GM23338 (cell line): ENCODE measurements at places on chromosomes 1 and 21. TPM values are rescaled to one million over a fixed set of nuclear protein-coding genes. Genes with fewer than 3 reads are reported as not detected.

PDPN gene
- 67.3 and 77.2 TPM in 2 replicates for total RNA-seq

ZNF648 gene
- 0.58 and 1.2 TPM in 2 replicates for total RNA-seq

JUN gene
- total RNA-seq = 21.6 and 28.5 TPM in 2 replicates

CENPS gene
- total RNA-seq = 4.7 and 8.6 TPM in 2 replicates

ARMH1 gene
- 0.31 and 0.62 TPM in 2 replicates for total RNA-seq

CFAP74 gene
- 0.16 TPM in 1 of 2 replicates, not detected in the other for total RNA-seq

TTC22 gene
- total RNA-seq = 1.7 and 2.5 TPM in 2 replicates

PTAFR gene
- 0.27 and 0.76 TPM in 2 replicates for total RNA-seq

PLPP3 gene
- total RNA-seq = 49.0 and 61.9 TPM in 2 replicates

CR1 gene
- total RNA-seq = 0.70 and 0.76 TPM in 2 replicates

MTOR gene
- total RNA-seq = 82.1 and 98.0 TPM in 2 replicates

CD1E gene
- total RNA-seq = not detected in 2 replicates

CPLANE2 gene
- total RNA-seq = 1.6 and 1.8 TPM in 2 replicates

LIPI gene
- not detected in 2 replicates for total RNA-seq

TP73 gene
- 1.8 and 3.4 TPM in 2 replicates for total RNA-seq

POU3F1 gene
- total RNA-seq = 8.6 and 11.5 TPM in 2 replicates

S100A5 gene
- total RNA-seq = not detected in 2 replicates

FMO4 gene
- 1.0 and 3.4 TPM in 2 replicates for total RNA-seq

TAS1R1 gene
- not detected in 2 replicates for total RNA-seq

C1orf185 gene
- total RNA-seq = not detected in 2 replicates

LCK gene
- total RNA-seq = 69.4 and 86.6 TPM in 2 replicates

CNTN2 gene
- 2.2 TPM in 2 replicates for total RNA-seq

FGR gene
- 0.16 and 0.56 TPM in 2 replicates for total RNA-seq

NOC2L gene
- total RNA-seq = 123 and 125 TPM in 2 replicates

DNAJC8 gene
- total RNA-seq = 67.3 and 71.0 TPM in 2 replicates

HES3 gene
- total RNA-seq = 49.7 and 50.4 TPM in 2 replicates

TSACC gene
- 0.66 and 2.5 TPM in 2 replicates for total RNA-seq

LCE1A gene
- not detected in 2 replicates for total RNA-seq

GSTM4 gene
- total RNA-seq = 8.6 and 12.8 TPM in 2 replicates

MCOLN3 gene
- 4.4 and 7.2 TPM in 2 replicates for total RNA-seq

SLC5A3 gene
- total RNA-seq = 31.7 and 32.7 TPM in 2 replicates

ELAVL4 gene
- total RNA-seq = 1.4 and 2.6 TPM in 2 replicates

SLC19A2 gene
- total RNA-seq = 39.1 and 42.8 TPM in 2 replicates

S100A6 gene
- total RNA-seq = 7.3 and 9.4 TPM in 2 replicates

TFF1 gene
- total RNA-seq = not detected in 2 replicates

ITLN2 gene
- 7.0 and 12.8 TPM in 2 replicates for total RNA-seq

DCDC2B gene
- not detected in 2 replicates for total RNA-seq

TRIM45 gene
- total RNA-seq = 11.6 and 15.0 TPM in 2 replicates

KIF2C gene
- total RNA-seq = 58.2 and 62.9 TPM in 2 replicates

PTPRU gene
- total RNA-seq = 69.6 and 105 TPM in 2 replicates

ADAMTSL4 gene
- total RNA-seq = 3.6 and 5.3 TPM in 2 replicates

MAB21L3 gene
- not detected in 2 replicates for total RNA-seq

LCE6A gene
- total RNA-seq = not detected in 2 replicates

MTARC1 gene
- total RNA-seq = 29.7 and 33.9 TPM in 2 replicates

PCBP3 gene
- total RNA-seq = 7.8 and 9.1 TPM in 2 replicates

AMIGO1 gene
- 2.3 and 3.8 TPM in 2 replicates for total RNA-seq

GOLT1A gene
- total RNA-seq = 3.0 and 7.0 TPM in 2 replicates

CFAP45 gene
- total RNA-seq = not detected in 2 replicates

DMRTA2 gene
- 0.07 TPM in 1 of 2 replicates, not detected in the other for total RNA-seq

ELOVL1 gene
- 15.7 and 16.7 TPM in 2 replicates for total RNA-seq
